Fibroblast of skin of right biceps (primary cell): ENCODE measurements at places on chromosomes 6 and 20.
A peak's percentile ranks its signal among the peaks of the same experiment; 100 is the strongest.

DNA sequence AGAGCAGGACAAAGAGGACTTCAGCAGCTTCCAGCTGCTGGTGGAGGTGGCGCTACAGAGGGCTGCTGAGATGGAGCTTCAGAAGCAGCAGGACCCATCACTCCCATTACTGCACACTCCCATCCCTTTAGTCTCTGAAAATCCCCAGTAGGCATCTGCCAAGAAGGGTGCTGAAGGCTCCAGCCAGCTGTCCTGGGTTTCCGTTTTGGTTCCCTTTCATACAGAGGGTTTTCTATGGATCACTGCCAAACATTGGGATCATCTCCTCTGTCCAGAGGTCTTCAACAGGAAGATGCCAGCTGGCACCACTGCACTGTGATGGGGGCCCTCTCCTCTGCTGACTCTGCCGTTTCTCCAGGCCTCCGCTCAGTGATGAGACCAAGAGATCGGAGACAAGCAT, 14.3 kb upstream of the RAB5IF start:
- no peak for DNase-seq

DNA sequence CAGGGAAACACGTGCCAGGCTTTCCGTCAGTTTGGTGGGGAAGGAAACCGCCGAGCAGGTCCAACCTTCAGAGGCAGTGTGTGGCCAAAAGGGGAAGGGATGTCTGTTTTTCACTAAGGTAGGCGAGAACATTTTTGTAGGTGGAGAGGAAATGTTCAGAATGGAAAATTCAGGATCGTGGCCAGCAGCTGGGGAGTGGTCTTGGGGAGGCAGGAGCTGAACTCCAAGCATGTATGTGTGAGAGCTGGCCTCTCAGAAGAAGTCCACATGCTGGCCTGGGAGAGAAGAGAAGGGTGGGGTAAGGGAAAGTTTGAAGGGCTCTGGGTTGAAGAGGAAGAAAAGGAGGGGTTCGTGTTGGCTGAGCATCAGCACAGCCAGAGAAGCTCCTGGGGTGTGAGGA, 74.9 kb downstream of the SYNDIG1 start:
- no peak for DNase-seq

- DNase-seq = peak; percentile 79
These were observed 10.9 kb upstream of the E2F1 start for GRCh38 chr20:33697129-33697528.

DNA sequence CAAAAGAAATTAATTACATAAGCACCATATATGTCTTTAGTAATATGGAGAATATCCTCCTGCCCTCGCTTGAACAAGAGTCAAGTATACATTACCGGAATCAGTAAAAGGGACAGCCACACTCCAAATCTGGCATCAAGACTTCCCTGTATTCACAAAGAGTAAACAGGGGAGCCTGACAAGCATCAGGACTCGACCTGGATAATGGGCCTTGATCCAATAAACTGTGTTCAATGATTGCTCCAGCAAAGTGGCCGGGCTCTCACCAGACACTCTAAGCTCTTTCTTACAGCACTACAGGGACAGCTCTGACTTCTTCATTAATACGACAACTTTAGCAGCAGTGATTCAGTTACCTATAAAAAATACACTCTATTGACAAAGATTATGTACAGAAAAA, 307.9 kb upstream of the POU3F2 start:
- DNase-seq = no peak
